GM23248 (cell line): ENCODE measurements at places on chromosomes 3 and 15.

GRCh38 chr3:7397097-7397496 lies 536.2 kb downstream of the GRM7 start:
- DNase-seq, result no peak

DNA sequence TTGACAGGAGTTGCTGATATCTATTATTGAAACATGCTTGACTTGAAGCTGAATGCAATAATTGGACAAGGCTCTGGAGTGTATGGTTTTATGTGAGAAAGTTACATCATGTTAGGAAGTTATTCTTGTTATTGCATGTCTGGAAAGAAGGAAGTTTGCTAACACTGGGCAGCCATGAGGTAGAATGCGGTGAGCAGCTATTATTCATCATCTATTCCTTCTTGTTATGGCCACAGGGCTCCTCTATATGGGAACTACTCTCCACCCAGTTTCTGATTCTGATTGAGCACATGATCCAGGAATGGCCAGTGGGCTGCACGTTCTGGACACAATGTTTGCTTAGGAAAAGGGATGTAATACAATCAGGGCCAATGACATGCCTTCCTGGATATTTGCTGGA lies 37.8 kb upstream of the SCN5A start:
- DNase-seq, result no peak

DNA sequence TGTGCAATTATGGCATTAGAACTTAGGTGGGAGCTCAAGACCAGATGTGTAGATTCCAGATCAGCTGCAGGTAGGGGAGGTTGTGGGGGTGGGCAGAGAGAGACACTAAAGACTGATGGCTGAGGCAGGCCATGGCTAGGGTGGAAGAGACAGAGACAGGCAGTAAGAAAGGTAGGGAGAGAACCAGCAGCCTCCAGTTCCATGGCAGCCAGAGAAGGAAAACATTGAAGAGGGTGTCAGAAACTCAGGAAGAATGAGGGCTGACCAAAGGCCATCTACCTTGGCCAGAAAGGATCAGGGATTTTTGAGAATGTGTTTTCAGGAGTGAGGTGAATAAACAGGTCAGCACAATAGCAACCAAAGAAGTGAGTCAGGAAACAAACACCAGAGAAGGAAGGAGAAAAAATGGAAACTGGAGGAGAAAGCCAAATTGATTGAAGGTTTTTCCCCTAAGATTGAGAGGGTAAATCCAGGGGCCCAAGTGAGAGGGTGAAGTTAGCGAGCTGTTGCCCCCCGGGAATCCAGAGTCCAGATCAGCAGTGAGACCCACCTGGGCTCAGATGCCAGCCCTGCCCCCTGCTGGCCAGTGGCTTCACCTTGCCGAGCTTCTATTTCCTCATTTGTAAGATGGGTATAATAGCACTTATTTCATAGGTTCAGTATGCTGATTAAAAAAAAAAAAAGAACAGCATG lies 41.0 kb downstream of the ABHD2 start:
- peak; percentile 55 for DNase-seq

DNA sequence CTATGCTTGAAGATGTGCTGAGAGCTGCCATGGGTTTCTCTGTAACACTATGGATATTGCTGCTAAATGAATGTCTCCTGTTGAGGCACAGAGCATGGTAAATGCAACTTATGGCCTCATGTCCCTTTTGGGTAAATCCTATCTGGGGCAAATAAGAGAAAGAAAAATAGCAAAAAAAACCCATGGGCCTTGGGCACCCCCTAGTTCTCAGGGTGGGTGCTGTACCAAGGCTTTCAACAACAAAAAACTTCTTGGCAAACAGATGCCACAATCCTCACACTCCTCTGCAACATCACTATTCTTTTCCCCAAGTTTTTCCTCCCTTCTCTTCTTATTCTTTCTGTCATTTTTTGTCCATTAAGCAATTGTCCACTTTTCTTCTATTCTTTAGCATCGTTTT lies 340.1 kb upstream of the ROBO2 start:
- DNase-seq, result no peak

- no peak for DNase-seq
Measured at GRCh38 chr15:41851167-41851523, 12.5 kb downstream of the PLA2G4B start.

- no peak for DNase-seq
Measured at GRCh38 chr15:99430881-99431401, 134.8 kb upstream of the MEF2A start.
